ENCODE measurements at places on chromosomes 13 and 19.

GRCh38 chr13:51230477-51231105 is 8.4 kb downstream of the FAM124A start:
- DNase-seq = no peak

DNA sequence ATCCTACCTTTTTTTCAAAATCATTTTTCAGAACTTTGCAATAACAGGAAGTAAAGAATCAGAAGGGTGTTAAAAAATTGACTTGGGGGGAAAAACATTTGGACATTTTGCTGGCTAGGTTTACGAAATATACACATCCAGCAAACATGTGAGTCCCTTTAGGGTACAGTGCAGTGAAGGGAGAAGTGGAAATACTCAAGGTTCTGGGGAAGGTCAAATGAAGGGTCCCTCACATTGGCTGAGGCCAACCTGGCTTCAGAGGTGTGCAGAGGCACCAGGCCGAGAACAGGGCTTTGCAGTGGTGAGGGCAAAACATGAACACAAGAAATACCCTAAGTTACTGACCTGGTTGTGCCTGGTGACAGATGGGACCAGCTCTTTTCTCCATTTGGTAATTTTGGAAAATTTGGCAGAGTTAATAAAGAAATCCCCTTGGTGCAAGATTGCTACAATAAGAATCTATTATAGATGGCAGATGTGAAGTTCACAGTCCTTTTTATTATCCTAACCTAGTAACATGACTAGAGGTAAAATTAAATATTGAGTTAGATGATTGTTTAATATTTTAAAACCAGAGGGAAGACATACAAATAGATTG is 1.5 kb upstream of the UPF3A start:
- no peak for DNase-seq

- DNase-seq = no peak
Measured at GRCh38 chr13:46339035-46339666, 47.9 kb downstream of the RUBCNL start.

DNA sequence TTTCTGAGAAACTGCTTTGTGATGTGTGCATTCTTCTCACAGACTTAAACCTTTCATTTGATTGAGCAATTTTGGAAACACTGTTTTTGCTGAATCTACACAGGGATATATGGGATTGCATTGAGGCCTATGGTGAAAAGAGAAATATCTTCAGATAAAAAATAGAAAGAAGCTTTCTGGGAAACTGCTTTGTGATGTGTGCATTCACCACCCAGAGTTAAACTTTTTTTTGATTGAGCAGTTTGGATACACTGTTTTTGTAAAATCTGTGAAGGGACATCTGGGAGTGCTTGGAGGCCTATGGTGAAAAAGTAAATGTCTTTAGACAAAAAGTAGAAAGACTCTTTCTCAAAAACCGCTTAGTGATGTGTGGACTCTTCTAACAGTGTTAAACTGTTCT is 1683.8 kb downstream of the UQCRFS1 start:
- DNase-seq = no peak

- no peak for DNase-seq
Measured at GRCh38 chr19:2180881-2181632, 17.3 kb downstream of the DOT1L start.

GRCh38 chr13:66224663-66225062 is 1005.5 kb downstream of the PCDH9 start:
- no peak for DNase-seq
